SK-N-MC (cell line): ENCODE measurements at places on chromosomes 7 and 10.

GRCh38 chr10:123526356-123527064 is 139.6 kb upstream of the GPR26 start:
- no peak for DNase-seq

DNA sequence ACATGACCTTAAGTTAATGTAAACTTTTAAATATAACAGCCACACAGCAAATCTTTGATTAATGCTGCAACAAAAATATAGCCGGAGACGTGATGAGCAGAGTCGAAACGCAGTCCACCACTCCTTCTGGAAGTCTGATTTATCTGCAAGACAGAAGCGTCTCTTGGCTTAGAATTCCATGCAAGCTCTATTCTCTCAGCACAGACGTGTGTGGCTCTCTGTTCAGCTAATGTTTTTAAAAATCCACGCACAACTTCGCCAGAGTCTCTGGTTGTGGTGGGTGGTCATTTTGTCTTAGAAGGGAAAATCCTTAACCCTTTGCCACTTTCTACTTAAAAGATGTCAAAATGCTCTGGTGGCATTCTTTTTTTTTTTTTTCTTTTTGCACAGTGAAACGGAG is 438.0 kb upstream of the MGMT start:
- DNase-seq: no peak

- DNase-seq: no peak
Measured at GRCh38 chr10:86644152-86644793, 10.1 kb upstream of the OPN4 start.

- DNase-seq: no peak
Measured at GRCh38 chr10:58475322-58476277, 37.1 kb upstream of the BICC1 start.

DNA sequence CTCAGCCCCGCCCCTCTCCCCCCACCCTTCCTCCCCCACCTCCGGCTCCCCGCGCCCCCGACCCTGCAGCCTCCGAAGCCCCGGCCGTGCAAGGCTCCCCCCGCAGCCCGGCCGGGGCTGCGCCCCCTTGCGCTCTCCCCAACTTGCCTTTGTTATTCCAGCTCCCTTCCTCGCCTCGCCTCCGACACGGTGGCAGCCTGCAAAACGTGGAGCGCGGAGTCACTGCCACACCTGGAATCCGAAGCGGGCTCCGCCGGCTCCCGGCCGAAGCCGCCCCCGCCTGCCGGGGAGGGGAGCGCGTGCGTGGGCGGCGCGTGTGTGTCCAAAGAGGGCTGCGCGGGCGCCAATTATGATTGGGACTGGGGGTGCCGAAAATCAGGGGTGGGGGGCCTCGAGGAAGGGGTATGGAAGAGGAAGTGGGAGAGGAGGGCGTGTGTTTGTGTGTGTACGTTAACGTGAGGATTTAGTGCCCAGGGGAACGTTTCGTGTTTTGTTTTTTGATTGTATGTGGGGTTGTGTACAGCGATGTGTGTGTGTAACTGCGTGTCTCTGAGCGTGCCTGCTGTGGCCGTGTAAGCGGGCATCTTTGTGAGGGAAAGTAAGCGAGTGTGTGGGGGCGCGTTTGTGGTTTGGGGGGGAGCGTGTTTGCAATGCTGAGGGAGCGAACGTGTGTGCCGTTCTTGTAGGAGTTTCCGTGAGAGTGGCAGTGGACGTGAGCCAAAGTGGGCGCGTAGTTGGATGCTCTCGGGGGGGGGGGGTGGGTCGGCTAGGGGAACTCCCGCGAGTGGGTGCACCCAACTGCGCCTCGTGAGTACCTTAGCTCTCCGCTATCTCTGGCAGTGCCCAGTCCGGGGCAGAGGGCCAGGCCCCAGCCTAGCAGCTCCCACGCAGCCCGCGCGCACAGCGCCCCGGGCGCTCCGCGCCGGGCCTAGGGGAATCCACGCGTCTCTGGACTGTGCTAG is 1.2 kb upstream of the ZMIZ1 start:
- no peak for DNase-seq

GRCh38 chr10:99551158-99551557 is 18.4 kb downstream of the NKX2-3 start:
- no peak for DNase-seq

- DNase-seq: no peak
Measured at GRCh38 chr7:25500393-25500921, 272.2 kb upstream of the NPVF start.

- no peak for DNase-seq
Measured at GRCh38 chr10:35588836-35589235, 16.3 kb upstream of the GJD4 start.

DNA sequence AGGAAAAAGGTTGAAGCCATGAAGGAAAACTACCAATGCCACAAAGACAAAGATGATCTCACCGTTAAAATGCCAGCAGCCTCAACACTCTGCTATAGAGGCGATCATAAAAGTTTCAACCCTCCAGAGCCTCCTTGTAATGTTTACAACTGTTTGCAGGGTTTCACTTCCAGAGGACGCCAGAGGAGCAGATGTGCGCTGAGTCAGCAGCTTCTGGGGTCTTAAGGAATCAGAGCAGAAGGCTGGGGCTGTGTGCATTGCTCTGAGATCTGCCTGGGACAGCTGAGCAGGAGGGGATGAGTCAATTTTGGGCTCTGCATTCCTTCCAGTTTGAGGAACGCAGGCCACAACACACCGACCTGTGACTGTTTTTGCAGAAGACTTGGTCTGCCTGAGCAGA is 98.3 kb downstream of the TMEM130 start:
- DNase-seq: peak; percentile 53

GRCh38 chr10:43340101-43340500 is 31.3 kb upstream of the FXYD4 start:
- no peak for DNase-seq

- no peak for DNase-seq
Measured at GRCh38 chr7:69910150-69910549, 311.9 kb downstream of the AUTS2 start.

DNA sequence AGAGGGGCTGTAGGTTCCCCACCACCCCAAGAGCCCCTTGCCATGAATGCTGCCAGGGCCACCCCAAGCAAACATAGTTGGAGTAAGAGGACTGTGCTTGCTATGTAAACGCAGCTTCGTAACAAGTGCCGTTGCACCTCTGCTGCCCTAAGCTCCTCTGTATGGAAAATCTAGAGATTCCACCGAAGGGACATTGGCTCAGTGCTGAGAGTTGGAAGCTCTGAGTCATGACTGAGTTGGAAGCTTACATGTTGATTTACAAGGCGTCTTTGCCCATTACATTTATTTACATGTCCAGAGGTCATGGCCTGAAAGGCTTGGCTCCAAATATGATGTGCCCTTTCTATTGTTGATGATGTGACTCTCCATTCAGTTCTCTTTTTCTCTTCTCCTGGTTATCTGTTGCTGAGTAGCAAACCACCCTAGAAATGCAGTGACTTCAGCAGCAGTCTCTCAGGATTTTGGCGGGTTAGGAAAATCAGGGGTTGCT is 233.1 kb upstream of the TCF7L2 start:
- no peak for DNase-seq

- DNase-seq: no peak
Measured at GRCh38 chr7:100349757-100350156, 8.2 kb upstream of the PILRB start.
